ENCODE measurements at places on chromosomes 3 and 15. TPM values are rescaled to one million over a fixed set of nuclear protein-coding genes. Genes with fewer than 3 reads are reported as not detected.

- no peaks in the 10 kb centered on the region for H3K36me3 ChIP-seq
- no peak overlapping the region for H3K4me3 ChIP-seq
- H3K4me1 ChIP-seq: no peaks in the 10 kb centered on the region
- no peak for DNase-seq
Measured at GRCh38 chr3:76024640-76025039, 239.3 kb upstream of the ZNF717 start.

MST1R gene
- 2.1 TPM for total RNA-seq

GRCh38 chr3:12532182-12532581, 13.1 kb downstream of the MKRN2OS start:
- no peaks in the 10 kb centered on the region for H3K36me3 ChIP-seq
- no peaks in the 10 kb centered on the region for H3K4me1 ChIP-seq
- DNase-seq: no peak
- H3K4me3 ChIP-seq: no peak overlapping the region
- no peak overlapping the region for H3K27ac ChIP-seq
- H3K27me3 ChIP-seq: no peaks in the 10 kb centered on the region

DNA sequence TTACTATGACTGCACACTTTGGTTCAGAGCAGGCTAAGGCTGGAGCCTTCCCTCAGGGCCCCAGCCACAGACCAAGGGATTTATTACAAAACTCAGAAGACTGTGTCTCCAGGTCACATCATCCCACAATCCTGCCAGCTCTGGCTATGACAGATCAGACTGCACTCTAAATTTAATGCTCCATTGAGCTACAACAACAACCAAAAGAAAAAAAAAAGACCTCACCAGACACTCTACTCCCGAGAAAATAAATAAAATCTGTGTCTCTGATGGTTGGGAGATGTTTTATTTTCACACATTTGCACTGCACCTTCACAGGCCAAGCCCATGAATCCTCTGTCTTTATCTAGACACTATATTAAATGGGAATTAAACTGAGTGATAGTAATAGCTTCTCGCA, 50.8 kb upstream of the CTNNB1 start:
- DNase-seq: no peak
- H3K4me1 ChIP-seq: no peaks in the 10 kb centered on the region
- no peak overlapping the region for H3K27ac ChIP-seq
- no peak overlapping the region for H3K4me3 ChIP-seq
